Urinary bladder (tissue), 4 donors: ENCODE measurements at places on chromosomes 7 and 10. TPM values are rescaled to one million over a fixed set of nuclear protein-coding genes. Genes with fewer than 3 reads are reported as not detected.
A peak's percentile ranks its signal among the peaks of the same experiment; 100 is the strongest.

Gene IFT22
- polyA plus RNA-seq: 32.9 TPM

DNA sequence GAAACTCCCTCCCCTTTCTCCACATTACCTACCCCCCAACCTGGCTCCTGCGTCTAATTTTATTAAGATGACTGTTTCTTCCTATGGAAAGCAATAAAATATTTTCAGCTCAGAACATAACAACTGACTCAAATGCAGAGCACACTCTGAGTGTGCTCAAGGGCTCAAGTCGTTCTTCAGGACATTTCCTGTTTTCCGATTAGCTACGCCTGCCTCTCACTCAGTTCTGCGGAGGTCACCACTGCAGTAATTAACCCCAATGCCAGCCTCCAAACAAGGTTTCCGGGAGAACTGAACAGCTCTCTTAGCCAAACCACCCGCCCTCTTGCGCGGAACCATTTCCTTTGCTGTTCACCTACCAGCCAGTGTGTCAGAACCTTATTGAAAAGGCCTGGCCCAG lies 19.3 kb downstream of the MYOF start:
- no peak for DNase-seq

- peak; percentile 51 for DNase-seq
Observed at GRCh38 chr10:70255329-70256299, 22.4 kb upstream of the PPA1 start.

DNA sequence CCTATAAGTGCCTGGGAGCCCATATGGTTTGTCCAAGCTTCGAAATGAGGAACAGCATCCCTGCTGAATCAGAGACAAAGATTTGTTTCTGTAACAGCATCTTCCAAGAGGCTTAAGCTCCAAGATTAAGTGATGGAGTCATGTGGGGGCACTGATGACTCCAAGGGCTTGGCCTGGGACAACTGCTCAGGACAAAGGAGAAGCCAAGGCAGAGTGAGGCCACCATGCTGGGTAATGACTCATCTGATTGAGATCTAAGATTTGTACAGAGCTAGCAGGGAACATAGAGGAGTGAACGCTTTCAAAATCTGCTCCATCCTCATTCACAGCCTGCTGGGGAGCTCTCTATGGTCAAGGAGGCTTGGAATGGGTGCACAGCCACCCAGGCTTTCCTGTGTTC lies 49.3 kb downstream of the C10orf120 start:
- DNase-seq: no peak

GRCh38 chr7:39033885-39034624 lies 56.3 kb downstream of the POU6F2 start:
- no peak for DNase-seq

DNA sequence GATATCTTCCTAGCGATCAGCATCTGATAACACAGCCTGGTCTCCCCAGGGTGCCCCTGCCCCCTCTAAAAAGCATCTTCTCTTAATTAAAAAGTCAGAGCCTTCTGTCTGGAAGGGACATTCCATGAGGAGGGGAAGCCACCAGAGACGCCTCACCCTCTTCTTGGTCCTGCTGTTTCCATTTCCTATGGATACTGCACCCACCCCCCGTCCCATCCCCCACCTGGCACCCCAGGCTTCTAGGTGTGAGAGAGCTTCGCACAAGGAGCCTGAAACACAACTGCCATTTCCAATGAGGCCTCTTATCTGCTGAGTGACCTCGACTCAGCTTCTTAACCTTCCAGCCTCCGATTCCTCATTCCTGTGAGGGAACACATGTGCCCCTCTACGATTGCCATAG lies 51.4 kb downstream of the COL13A1 start:
- DNase-seq: no peak

DNA sequence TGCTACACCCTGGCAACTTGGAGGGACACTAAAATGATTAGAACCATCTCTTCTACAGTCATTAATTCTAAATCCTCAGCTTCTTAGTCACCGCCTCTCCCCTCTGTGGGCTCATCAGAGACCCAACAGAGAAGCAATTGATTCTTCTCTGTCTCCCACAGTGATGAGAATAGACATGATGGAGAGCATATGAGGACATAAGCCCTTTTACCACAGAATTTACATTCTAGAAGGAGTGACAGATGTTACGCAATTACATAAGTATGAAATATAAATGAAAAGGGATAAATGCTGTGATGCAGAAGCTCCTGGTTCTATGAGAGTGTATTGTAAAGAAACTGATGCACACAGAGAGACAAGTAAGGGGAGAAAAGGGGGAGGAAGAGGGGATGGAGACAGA lies 18.1 kb upstream of the ABCB5 start:
- DNase-seq: no peak
